Umbilical cord (tissue), 2 donors: ENCODE measurements at places on chromosomes 6 and 20.

DNA sequence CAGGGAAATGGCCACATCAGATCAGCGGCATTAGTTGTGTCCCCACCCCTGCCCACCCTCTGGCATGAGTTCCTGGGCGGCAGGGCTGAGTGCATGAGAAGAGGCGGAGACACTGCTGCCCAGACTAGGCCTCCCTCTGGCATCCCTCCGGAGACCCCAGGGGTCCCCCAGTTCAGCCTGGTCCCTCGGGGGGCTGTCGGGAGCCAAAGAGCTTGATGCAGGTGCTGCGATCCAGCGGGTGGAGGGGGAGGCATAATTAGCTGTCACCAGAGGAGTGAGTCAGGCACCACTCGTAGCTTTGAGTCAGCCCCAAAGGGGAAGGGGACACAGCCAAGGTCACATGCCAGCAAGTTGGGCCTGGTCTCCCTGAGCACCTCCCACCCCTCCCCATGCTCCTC is 34.5 kb downstream of the DLGAP4 start:
- DNase-seq, result no peak

DNA sequence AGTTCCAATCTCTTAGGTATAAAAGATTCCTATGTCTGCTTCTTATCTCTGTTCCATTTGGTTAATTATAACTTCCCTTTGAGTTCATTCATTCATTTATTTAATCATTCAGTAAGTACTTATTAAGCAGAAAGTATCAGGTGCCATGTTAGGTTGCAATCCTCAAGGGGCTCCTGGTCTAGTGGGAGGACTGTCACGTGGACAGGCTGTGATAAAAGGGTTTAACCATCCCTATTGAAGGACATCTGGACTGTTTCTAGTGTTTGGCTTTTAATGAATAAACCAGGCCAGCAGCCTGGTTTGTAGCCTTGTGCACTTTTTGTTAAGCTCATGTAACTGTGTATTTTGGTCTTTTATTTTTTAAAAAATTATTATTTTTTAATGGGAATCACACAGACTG is 162.1 kb upstream of the OGFRL1 start:
- DNase-seq, result no peak

DNA sequence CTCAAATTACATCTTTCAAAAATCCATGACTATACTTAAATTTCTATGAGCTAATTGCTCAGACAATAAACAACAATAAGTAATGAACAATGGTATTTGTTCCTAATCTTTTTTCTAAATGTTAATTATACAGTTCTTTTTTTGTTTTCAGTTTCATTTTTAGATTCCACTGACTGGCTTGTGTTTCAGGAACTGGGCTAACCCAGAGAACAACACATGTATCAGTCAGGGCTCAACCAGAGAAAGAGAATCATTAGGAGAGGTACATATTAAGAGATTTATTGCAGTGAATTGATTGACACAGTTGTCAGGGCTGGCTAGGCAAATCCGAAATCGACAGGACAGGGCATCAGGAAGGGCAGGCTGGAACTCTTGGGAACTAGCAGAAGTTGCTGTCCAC is 182.8 kb downstream of the GRM1 start:
- no peak for DNase-seq

- peak; percentile 86 for DNase-seq
These were observed 7.9 kb downstream of the CALHM4 start for GRCh38 chr6:116561377-116562018.

DNA sequence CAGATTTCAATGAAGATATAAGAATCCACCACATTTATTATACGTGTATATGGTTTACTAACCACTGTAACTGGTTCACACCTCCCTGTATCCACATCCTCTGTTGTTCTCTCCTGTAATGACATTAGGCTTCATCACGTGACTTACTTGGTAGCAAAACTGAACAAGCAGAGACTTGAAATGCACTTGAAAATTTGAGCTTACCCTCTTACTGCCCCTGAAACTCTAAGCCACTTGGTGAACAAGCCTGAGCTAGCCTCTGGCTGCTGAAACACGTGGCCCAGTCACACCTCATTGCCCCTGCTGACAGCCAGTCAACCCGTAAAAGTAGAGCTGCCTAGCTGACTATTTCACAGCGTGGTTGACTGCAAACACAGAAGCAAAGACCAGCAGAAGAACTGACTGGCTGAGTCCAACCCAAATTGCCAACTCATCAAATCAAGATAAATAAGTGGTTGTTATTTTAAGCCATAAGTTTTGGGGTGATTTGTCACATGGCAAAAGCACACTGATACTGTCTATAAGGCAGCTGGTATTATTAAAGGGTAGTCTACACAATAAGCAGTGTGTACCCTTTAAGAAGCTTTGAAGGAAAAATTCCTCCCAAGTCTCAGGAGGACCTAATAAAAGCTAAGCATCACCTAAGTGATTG is 109.0 kb downstream of the RALGAPA2 start:
- peak; percentile 3 for DNase-seq

DNA sequence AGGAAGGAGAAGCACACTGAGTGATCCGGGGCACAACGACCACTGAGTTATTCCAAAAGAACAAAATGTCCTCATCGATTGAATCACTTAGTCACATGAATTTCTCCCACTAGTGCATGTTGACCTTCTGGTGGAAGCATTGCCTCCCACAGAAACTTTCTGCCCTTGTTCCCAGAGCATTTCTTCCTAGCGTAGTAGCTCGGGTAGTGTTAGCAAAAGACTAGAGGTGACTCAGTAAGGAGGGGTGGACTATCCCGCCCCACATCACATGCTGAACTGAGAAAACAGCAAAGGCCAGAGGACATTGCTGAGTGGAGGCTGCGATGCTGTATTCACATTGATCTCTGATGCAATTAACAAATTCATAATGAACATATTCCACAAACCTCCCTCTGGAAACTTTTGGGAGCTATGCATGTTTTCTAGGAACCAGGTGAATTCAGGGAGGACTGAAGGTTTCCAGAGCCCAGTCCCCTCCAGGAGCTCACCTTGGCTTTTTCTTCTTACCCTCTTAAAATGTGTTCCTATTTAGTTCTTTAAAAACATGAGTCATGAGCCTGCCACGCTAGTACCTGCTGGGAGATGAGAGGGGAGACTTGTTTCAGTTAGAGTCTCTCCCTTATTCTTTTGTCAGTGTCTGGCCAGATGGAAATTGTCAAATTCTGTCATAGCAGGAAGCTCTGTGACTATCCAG is 507.9 kb downstream of the CDH26 start:
- peak; percentile 14 for DNase-seq

GRCh38 chr6:69795469-69796072 is 1.2 kb downstream of the LMBRD1 start:
- no peak for DNase-seq

- DNase-seq, result peak; percentile 19
These were observed 50.9 kb downstream of the PLCB4 start for GRCh38 chr20:9119776-9120175.

- DNase-seq, result peak; percentile 54
These were observed 1.8 kb upstream of the JPH2 start for GRCh38 chr20:44188752-44189151.

- peak; percentile 61 for DNase-seq
These were observed 69.4 kb upstream of the BMP2 start for GRCh38 chr20:6698056-6698455.

GRCh38 chr6:1612299-1612973 is 2.7 kb downstream of the FOXC1 start:
- no peak for DNase-seq
